ENCODE measurements at places on chromosomes 16 and 17.
A peak's percentile ranks its signal among the peaks of the same experiment; 100 is the strongest.

GRCh38 chr16:67893743-67894399 is 817 bp downstream of the PSKH1 start:
- DNase-seq, result no peak

- DNase-seq, result no peak
Observed at GRCh38 chr17:77480199-77480508, 339.4 kb downstream of the SEC14L1 start.

DNA sequence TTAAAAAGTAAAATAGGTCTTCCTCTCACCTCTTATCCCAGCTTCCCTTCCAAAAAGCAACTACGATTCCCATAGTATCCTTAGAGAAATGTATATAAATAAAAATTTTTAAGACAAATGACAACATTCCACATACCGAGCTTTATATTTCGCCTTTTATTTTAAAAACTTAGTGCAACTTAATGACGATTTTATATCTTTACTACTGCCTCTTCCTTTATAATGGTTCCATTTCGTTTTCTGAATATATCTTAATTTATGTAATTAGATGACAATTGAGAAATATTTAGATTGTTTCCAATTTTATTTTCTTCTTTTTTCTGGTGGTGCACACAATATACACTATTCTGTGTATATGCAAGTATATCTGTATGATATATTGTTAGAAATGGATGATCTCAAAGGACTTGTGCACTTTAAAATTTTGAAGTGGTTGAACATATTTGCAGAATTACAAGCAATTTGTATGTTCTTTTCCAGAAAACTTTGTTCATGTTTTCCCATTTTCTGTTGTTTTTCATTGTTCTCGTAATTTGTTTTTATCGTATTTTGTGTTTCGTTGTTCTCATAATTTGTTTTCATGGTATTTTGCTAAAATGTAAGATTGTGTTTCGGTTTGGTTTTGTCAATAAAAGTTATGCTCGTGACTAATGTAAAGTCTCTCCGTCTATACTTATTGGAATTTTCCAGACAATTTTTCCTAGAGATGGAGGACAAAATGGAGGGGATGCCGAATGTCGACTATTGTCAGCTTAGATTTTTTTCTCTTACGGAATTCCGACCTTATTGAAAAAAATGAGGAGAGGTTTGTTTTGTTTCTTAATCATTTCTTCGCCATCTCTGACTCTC is 20.4 kb upstream of the HOXB13 start:
- no peak for DNase-seq

GRCh38 chr17:69473841-69474831 is 59.6 kb downstream of the MAP2K6 start:
- no peak for DNase-seq

DNA sequence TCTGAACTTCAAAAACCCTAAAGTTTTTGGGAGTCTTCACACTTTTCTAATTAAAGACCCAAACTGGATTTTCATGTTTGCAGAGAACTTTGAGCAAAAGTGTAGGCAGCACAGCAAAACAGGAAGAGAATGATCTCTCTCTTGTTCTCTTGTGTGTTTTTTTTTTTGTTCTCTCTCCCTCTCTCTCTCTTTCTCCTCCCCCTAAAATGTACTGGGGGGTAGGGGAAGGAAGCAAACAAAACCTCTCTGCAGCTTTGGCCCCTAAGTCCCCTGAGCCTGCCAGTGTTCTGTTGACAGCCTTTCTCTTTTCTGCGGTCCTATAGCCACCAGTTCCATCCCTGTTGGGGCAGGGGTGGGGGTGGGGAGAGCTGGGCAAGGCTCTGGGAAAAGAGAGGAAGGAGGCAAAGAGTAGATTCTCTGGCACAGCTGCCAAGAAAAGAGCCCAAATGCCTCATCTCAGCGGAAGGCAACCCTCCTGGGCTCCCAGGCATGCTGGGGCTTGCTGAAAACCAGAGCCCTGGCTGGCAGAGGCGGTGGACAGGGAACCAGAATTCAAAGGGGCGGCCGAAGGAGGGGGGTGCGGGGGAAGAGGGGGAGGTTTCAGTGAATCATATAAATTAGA is 295.3 kb downstream of the SOX9 start:
- no peak for DNase-seq

DNA sequence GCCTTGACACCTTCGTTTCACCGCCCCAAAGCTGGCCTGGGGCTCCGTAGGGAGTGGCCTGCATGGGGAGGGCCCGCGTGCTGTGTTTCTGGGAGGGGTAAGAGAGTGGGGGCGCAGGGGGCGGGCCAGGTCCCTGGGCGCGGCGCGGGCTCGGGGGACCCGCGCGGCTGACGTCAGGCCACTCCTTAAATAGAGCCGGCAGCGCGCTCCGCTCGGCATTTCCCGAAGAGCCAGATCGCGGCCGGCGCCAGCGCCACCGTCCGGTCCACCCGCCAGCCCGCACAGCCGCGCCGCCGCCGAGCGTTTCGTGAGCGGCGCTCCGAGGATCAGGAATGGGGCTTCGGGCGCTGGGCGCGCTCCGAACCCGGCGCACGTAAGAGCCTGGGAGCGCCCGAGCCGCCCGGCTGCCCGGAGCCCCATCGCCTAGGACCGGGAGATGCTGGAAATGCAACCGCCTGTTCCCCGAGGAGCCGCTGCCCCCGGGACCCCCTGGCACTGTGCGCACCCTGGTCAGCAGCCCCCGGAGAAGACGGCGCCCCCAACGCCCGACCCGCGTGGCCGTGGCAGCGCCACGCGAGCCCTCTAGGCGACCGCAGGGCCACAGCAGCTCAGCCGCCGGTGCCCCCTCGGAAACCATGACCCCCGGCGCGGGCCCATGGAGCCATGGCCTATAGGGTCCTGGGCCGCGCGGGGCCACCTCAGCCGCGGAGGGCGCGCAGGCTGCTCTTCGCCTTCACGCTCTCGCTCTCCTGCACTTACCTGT is at the start of gene HS3ST2:
TSS of gene HS3ST2 (plus strand) at position 215 of the 763 bp plus-strand sequence. CDS start at position 664, 449 bp downstream.
- DNase-seq, result peak; percentile 50

GRCh38 chr17:37604556-37604955 is 4.7 kb downstream of the SYNRG start:
- DNase-seq, result no peak

DNA sequence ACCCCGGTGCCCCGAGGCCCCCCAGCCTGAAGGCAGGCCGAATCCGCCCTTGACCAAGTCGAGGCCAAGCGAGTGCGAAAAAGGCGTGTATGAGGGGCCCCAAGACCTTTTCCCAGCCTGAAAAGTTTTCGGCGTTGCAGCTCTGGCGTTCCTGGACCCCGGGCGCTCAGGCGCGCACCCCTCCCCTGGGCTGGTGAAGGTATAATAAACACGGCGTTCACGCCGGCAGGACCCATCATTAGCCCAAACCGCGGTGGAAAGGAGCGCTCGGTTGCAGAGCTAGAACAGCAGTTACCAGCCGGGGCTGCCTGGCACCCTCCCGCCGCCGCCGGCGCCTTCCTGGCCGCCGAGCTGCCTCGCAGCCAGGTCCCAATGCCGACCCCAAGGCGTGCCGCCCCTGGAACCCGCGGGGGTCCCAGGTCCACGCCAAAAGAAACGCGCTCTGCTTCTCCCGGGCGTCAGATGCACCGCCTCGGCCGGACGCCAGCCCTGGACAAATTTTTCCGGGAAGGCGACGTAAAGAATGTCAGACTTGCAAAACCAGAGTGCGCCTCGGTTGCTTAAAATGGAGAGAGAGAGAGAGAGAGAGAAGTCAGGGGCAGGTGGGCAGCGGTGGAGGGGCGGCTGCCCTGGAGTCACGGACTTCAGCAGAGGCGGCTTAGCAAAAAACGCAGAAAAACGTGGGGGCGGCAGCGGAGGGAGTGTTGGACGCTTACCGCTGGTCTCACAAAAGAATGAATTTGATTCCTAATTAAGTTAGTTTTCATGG is 11.5 kb upstream of the FOXF1 start:
- no peak for DNase-seq

Data from lower lobe of right lung (tissue), 2 donors.